ENCODE measurements at places on chromosomes 6 and 20. TPM values are rescaled to one million over a fixed set of nuclear protein-coding genes. Genes with fewer than 3 reads are reported as not detected.

The GNAS-AS1 gene
- total RNA-seq = not detected

The PBOV1 gene
- total RNA-seq = not detected

The FNDC1 gene
- 0.06 TPM for total RNA-seq

The AFDN gene
- 21.1 TPM for total RNA-seq

Data from A549 treated with GW870086 at 1 μM for 4 hours (cell line).